Activated CD4-positive, alpha-beta T cell treated with anti-CD3 and anti-CD28 coated beads, Interleukin-2, amount 10 ng/mL, durations not matched to agents 24 days and 14 days (primary cell): ENCODE measurements at places on chromosomes 6 and 20. TPM values are rescaled to one million over a fixed set of nuclear protein-coding genes. Genes with fewer than 3 reads are reported as not detected.

- H3K36me3 ChIP-seq = peaks cover 12% of the 10 kb centered on the region
- H3K27ac ChIP-seq = no peak overlapping the region
- H3K27me3 ChIP-seq = no peaks in the 10 kb centered on the region
- no peaks in the 10 kb centered on the region for H3K4me1 ChIP-seq
- no peak overlapping the region for H3K4me3 ChIP-seq
These were observed 13.7 kb downstream of the C20orf96 start for GRCh38 chr20:276620-277495.

DNA sequence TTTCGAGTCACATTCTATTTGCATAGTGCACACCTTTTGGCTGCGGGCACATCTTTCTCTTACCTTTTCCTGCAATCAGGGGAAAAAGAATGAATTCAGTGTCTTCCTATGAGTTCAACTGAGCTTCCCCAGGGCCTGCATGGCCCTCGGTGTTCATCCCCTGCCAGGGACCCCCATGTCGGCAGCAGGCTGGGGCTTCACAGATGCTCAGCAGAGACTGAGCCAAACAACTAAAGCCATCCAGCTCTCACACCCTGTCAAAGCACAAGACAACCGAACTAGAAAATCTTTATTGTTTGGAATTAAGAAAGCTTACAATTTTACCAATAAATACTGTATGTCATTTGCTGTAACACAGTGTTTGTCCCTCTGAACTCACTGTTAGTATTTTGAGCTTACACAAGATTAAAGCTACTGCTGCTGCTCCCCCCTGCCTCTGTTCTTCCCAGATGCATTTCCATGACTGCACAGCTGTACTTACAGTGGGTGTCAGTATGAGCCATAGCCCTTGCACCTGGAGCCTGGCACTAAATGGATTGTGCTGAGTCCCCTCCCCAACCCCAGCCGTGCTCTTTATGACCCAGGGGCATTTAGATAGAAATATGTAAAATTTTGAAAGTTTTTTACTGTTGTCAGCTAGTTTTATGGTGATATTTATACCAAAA lies 205.8 kb downstream of the TMEM242 start:
- H3K36me3 ChIP-seq = peaks cover 9% of the 10 kb centered on the region
- peaks cover 2% of the 10 kb centered on the region for H3K4me1 ChIP-seq
- no peak for DNase-seq
- H3K4me3 ChIP-seq = no peak overlapping the region
- no peaks in the 10 kb centered on the region for H3K27me3 ChIP-seq

- no peak for DNase-seq
- H3K4me1 ChIP-seq = peaks cover 22% of the 10 kb centered on the region
- no peak overlapping the region for H3K4me3 ChIP-seq
- H3K27me3 ChIP-seq = no peaks in the 10 kb centered on the region
These were observed 29.9 kb downstream of the KCNK5 start for GRCh38 chr6:39199231-39199940.

GRCh38 chr6:24766680-24767462 lies 7.9 kb upstream of the GMNN start:
- H3K4me3 ChIP-seq = no peak overlapping the region
- H3K36me3 ChIP-seq = no peaks in the 10 kb centered on the region
- no peak for DNase-seq
- peaks cover 6% of the 10 kb centered on the region for H3K4me1 ChIP-seq
- no peaks in the 10 kb centered on the region for H3K27me3 ChIP-seq

- H3K36me3 ChIP-seq = peaks cover 9% of the 10 kb centered on the region
- H3K27me3 ChIP-seq = no peaks in the 10 kb centered on the region
- H3K4me1 ChIP-seq = peaks cover 23% of the 10 kb centered on the region
- H3K4me3 ChIP-seq = no peak overlapping the region
- no peak for DNase-seq
- peak overlapping the region; percentile 22 for H3K27ac ChIP-seq
These were observed 67.7 kb downstream of the PYGB start for GRCh38 chr20:25315418-25316210.

Gene AIF1
- 68.2 and 69.6 TPM in 2 replicates for total RNA-seq

- H3K4me1 ChIP-seq = peaks cover 7% of the 10 kb centered on the region
- H3K27ac ChIP-seq = no peak overlapping the region
- DNase-seq = no peak
- peaks cover 25% of the 10 kb centered on the region for H3K36me3 ChIP-seq
- no peak overlapping the region for H3K4me3 ChIP-seq
- peaks cover 10% of the 10 kb centered on the region for H3K27me3 ChIP-seq
These were observed 39.8 kb upstream of the CDH22 start for GRCh38 chr20:46347841-46348803.

GRCh38 chr6:572596-573265 lies 84.2 kb downstream of the HUS1B start:
- H3K4me3 ChIP-seq = no peak overlapping the region
- peaks cover 68% of the 10 kb centered on the region for H3K36me3 ChIP-seq
- DNase-seq = no peak
- H3K4me1 ChIP-seq = peaks cover 29% of the 10 kb centered on the region
- no peaks in the 10 kb centered on the region for H3K27me3 ChIP-seq

Gene C6orf15
- total RNA-seq = not detected in 2 replicates
